AG20443 (cell line): ENCODE measurements at places on chromosomes 2 and 18.

GRCh38 chr18:22330508-22330907, 87.2 kb downstream of the CTAGE1 start:
- DNase-seq = no peak

DNA sequence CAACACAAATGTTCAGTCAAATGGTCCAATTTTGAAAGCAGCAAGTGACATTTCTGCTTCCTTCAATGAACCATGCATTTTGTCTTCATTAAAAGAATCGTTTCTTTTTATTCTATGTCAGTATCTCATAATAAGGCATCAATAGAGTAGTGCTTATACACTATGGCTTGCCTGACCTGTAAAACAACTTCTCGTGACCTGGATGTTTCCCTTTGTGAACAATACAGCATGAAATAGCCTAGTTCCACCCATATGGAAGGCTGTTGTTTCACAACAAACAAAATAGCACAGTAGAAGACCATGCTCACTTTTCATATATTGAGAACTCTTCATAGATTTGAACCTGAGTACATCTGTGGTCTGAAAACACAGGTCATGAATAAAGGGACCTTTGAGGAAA, 104.3 kb upstream of the PIK3C3 start:
- DNase-seq = no peak

DNA sequence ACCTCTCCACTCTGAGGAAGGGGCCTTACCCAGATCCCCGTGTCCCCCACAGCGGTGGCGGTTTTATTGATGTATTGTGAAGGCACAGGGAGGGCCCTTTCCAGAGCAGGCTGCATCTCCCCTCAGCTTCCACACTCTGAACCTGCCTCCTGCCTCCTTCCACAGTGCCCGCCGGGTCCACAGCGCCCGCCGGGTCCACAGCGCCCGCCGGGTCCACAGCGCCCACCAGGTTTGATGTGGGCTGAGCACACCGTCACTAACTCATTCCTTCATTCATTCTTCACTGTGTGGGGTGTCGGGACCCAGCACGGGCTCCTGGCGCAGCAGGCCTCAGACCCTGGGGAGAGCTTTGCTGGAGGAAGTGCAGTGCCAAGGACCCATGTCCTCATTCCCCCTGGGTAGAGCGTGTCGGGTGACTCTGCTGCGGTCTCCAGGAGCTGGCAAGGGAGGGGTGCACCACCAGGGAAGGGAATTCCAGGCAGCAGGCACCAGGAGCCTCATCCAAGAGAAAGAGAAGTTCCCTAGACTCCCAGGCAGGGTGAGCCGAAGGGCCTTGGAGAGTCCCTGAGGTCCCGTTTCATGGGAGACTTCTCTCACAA, 57.1 kb downstream of the HPCAL1 start:
- no peak for DNase-seq

- peak; percentile 77 for DNase-seq
Measured at GRCh38 chr2:36770542-36771287, 74.2 kb downstream of the VIT start.

DNA sequence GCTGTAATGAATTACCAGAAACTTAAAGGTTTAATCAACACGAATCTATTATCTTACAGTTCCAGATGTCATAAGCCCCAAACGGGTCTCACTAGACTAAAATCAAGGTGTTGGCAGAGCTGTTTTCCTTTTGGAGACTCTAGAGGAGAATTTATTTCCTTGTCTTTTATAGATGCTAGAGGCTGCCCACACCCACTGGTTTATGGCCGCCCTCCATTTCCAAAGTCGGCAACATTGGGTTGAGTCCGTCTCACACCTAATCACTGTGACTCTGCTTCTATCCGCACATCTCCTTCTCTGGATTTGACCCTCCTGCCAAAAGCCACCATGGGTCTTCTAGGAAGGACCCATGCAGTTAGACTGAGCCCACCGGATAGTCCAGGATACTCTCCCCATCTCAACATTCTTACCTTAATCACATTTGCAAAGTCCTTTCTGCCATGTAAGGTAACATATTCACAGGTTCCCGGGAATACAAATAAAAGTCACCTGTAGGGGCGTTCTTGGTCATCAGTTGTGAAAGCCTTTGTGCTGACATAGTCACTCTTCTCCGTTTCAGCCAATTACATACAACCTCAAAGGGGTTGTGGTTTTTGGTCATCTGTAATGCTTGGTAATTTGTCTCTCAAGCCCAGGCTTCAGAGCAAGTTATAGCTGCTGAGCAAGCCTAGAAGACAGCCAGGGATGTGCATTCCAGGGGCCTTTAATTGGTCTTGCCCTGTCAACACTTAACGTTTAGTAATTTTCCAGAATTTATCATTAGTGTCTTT, 179.4 kb downstream of the ANTXR1 start:
- peak; percentile 72 for DNase-seq

DNA sequence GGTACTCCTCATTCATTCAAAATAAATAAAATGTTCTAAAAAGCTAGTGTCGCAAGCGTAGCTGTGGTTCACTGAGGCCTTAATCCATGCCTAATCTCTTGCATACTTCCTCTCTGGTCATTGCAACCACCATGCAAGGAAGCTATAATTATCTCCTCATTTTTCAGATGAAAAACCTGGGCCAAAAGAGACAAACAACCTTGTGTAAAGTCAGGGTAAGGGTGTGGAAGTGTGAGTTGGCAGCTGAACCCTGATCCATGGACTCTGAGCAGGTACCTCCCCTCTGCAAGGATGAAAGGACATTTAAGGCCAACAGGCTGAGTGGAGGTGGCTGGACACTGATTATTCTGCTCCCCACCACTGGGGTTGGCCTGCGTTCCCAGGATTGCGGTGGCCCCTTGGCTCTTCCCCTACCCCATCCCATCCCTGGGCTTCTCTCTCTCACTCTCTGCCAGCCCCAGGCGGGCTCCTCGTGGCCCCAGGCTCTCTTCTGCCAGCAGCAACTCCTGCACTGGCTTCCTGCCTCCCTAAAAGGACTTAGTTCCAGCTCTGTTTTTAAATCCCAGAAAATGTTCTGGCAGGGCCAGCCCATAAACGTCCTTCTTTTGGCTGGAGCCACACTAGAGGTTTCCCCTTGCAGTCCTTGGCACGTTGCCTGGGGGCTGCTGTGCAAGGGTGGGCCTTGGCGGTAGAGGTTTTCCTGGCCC, 72.0 kb upstream of the AFF3 start:
- no peak for DNase-seq

- DNase-seq = peak; percentile 59
Measured at GRCh38 chr2:190634381-190634780, 14.5 kb upstream of the NAB1 start.

DNA sequence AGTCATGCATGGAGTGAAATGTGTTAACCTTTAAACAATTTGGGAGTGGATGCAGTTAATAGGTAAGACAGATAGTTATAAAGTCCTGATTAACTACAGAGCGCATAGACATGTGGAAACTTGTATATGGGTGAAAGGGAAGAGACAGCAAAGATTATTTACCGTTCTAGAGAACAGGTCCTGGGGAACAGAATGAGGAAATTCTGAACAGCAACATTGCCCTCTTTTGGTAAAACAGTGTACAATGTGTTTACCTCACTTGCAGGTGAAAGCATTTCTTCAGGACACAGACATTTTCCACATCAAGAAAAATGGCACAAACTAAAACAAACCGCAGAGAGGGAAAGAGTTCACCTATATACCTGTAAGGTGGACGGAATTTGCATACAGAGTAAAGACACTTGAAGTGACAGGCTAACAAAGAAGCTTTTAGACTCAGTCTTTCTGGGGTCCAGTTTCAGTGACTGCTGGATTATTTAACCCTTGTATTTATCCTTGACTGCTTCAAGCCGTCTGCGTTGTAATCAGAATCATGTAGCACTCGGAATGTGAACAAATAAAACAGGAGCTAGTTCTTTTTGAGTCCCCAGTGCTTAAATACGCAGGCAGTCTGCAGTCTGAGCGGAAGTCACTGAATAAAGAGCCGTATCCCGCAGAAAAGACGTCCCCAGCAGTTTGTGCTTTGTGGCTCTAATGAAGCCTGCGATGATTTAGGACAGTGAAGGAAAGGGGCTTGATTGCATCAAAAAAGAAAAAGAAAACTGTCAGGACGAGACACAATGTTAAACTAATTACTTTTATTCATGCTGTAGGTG, 364.8 kb upstream of the GALNT5 start:
- peak; percentile 21 for DNase-seq

DNA sequence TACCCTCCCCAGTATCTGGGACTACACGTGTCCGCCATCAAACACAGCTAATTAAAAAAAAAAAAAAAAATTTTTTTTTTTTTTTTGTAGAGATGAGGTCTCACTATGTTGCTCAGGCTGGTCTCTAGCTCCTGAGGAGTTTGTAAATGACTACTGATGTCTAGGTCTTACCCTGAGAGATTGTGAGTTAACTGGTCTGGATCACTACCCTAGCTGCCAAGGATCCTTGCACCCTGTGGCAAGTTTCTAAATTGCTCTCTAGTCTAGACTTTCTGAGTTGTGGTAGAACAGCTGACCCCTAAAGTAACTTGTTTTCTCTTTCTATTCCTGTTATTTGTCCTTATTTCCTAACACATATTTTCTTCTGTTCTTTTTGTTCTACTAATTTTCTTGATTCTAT, 44.5 kb downstream of the ABHD3 start:
- DNase-seq = no peak

DNA sequence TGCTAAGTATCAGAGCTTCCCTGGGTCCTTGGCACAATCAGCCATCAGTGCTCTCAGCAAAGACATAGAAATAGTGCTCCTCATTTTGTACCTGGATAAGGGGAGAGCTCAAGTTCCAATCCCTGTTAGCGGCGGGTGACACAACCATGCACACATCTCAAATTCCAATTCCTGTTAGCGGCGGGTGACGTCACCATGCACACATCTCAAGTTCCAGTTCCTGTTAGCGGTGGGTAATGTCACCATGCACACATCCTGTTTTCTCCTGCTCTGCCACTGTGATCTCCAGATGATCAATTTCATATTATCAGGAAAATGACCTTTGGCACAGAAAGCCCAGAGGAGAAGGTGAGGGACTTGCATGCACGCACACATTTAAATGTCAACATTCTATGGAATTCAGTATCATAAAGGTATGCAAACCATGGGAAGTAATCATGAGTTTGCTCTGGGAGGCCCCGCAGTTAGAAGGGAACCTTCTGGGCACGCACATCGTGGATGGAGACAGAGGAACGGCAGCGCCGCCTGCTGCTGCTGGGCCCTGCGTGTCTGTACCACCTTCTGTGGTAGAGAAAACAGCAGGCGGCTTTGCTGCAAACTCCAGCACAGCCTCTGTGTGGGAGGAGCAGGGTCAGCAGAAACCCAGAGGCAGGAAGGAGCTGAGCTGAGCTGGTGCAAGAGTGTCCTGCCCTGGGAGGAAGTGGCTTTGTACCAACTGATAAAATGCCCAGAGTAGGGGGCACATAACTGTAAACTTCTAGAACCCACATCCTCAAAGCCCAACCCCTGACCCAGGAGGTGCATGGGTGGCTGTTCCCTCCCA, 77.8 kb downstream of the MBP start:
- peak; percentile 92 for DNase-seq

DNA sequence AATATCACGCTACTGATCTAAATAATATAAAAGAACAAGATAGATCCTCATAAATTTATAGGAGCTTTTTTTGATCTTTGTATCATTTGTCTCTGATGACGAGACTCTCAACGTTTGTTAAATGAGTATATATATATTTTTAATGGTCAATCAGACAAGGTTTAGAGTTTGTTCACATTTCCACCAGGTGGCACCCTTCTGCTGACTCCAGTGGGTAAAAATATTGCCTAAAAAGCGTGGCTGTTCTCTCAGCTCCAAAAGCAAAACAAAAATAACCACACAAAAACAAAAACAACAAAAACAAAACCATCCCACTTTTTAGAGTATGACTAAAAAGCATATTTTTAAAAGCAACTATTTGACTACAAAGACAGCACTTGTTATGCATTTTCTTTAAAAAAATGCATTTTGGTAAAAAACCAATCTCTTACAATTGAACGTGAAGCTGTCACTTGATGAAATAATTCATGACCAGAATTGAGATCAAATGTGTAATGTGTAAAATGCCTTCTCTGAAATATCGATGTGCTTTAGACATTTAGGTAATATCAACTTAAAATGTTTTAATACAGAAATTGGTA, 723.2 kb downstream of the DPP10 start:
- peak; percentile 21 for DNase-seq

DNA sequence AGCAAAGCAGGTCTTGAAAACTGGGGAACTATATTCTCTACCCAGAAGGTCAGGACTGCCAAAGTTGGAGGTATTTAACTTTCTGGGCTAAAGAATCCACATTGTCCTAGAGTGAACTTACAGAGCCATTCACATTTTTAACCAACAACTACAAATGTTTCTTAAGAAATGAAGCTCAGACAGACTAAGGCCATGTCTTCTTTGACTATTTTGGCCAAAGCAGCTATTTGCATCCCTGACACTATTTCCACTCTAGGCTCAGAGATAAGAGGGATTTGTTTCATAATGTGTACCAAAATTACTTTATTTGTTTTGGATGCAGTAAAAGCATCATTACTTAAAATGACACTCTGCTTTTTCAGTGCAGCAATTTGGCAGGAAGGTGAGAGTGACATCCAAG, 18.1 kb downstream of the PID1 start:
- DNase-seq = no peak

DNA sequence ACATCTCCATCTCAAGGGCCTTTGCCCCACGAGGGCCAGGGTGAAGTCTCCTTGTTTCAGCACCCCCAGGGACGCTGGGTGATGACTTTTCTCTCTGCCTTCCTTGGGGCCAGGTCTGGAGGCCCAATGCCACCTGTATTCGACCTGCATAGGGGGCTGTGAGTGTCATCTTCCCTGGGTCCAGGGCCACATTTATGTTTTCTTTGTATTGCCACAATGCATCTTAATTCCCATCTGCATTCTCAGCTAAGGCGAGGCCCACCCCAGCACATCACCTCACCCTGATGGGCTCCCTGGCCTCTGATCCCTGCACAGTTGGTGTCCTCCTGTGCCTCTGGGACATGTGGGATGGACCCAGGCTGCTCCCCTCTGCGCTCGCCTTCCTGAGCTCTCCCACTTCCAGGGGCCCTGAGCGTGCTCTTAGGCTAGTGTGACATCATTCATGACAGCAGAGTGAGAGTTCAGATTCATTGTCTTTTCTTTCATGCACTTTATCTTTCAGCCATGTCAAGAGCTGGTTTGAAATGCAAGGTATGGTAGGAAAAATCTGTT, 122.0 kb upstream of the COPS8 start:
- no peak for DNase-seq

DNA sequence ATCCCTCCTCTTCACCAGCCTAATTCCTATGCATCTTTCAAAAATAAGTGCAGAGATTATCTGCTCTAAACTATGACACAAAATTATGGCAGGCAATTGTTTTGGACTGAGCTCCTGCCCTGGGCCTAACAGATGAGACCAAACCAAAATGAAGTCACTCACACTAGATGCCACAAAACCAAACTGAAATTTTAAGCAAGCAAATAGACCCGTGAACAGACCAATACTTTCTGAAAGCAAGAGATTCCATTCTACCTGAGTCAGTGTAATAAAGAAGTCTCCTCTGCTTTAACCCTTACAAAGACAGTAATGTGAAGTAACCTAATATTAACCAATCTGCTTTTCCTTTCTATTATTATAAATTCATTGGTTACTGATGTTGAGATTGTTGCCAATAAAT, 84.3 kb downstream of the RIT2 start:
- DNase-seq = no peak

DNA sequence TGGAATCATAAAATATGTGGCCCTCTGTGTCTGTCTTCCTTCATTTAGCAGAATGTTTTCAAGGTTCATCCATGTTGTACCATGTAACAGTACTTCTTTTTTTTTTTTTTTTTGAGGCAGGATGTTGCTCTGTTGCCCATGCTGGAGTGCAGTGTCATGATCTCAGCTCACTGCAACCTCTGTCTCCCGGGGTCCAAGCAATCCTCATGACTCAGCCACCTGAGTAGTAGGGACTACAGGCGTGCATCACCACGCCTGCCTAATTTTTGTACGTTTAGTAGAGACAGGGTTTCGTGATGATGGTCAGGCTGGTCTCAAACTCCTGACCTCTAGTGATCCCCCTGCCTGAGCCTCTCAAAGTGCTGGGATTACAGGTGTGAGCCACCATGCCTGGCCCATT, 31.2 kb downstream of the RAB1A start:
- no peak for DNase-seq
